H9 (cell line): ENCODE measurements at places on chromosomes 1 and 21.

DNA sequence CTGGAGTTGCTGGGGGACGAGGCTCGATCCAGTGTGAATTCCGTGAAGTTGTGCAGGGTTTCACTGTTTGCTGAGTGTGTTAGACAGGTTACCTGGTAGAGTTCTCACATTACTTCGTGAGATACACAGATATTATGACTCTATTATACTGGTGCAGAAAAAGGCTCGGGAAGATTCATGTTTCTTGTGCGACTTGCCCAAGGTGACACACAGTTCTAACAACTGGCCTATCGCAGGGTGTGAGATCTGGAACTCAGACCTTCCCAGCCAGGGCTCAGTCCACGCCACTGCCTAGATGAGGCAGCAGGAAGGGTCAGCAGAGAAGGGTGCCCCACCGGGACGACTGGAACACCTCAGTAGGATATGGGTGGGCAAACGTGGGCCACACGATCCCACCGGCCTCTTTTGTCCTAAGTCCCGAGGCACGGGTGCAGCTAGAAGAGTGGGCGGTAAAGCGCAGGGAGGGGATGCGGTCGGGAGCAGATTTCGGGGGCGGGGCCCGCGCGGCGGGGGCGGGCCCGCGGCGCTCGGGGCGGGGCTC lies 296 bp upstream of the RNPEP start:
- no peak for DNase-seq

DNA sequence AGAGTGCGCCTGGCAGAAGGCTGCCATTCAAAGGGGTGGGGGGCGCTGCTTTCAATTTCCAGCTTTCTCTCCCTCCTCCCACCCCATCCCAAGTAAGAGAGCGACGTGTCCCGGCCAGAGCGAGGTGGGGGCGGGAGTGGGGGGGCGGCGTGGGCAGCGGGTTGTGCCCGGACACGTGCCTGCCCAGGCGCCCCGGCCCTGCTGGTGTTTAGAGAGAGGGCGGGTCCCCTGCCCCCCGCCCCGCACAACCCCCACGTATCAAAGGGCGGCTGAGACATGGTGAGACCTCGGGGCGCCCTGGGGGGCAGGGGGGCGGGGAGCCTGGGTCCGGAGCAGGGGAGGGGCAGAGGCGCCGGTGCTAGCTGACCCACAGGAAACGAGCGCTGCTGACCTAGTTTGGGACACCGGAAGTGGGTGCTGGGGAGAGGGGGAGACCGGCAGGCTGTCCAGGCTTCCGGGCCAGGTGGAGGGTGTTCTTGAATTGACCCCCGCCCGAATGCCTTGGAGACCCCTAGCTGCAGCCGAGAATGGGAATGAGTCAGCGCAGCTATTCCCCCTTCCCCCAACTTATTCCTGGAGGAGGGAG lies 1.3 kb downstream of the ZBTB7B start:
- peak; percentile 76 for DNase-seq

GRCh38 chr1:212937034-212937433 lies 13.3 kb upstream of the VASH2 start:
- DNase-seq: no peak

GRCh38 chr1:48870596-48870995 lies 93.9 kb upstream of the BEND5 start:
- no peak for DNase-seq

DNA sequence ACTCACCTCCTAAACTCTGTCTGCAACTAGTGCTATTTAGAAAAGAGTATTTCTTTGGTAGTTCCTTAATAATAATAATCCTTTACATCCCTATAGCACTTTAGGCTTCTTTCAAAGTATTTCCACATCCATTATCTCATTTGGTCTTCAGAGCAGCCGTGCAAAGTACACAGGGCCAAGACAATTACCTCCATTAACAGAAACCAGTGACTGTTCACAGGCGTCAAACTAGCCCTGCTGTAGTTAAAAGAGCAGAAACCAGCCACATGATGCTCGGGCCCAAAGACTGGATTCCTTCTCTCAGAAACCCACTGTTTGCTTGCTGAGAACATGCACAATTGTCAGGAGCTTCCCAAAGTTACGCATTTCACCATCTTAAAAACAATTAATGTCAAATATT lies 396.0 kb upstream of the DAB1 start:
- DNase-seq: no peak

DNA sequence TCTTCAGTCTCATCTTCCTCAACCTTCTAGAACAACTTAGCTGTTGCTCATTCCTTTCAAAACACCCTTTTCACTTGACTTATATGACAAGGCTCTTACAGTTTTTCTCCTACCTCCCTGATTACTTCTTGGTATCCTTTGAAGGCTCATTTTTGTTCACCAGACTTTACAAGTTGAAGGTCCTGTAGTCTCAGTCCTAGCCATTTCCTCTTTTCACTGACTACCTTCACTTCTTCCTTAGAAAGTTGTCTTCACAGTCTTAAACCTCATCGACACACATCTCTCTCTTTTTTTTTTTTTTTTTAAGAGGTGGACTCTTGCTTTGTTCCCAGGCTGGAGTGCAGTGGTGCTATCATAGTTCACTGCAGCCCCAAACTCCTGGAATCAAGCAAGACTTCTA lies 6.6 kb upstream of the TP53BP2 start:
- DNase-seq: no peak

- DNase-seq: no peak
Measured at GRCh38 chr1:2999571-2999970, 21.7 kb upstream of the ACTRT2 start.

GRCh38 chr1:169348383-169349036 lies 19.1 kb downstream of the NME7 start:
- no peak for DNase-seq

DNA sequence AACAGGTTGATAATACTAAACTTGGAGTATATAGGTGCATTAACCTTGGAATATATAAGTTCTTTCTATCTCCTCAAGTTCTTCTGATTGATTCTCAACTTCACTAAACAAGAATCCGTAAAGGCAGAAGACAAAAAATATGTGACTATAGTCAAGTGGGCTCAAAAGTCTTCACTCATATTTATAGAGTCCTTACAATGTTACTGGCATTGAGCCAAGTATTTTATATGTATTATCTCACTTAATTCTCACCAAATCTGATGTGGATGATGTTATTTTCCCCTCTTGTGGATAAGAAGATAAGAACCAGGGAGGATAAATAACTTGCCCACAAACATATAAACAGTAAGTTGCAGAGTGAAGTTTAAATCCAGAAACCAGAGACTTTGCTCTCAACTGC lies 486.9 kb downstream of the LRRIQ3 start:
- DNase-seq: no peak

GRCh38 chr1:223264983-223265908 lies 98.7 kb downstream of the SUSD4 start:
- DNase-seq: no peak

- DNase-seq: no peak
Measured at GRCh38 chr1:48661726-48662463, 114.8 kb downstream of the BEND5 start.

DNA sequence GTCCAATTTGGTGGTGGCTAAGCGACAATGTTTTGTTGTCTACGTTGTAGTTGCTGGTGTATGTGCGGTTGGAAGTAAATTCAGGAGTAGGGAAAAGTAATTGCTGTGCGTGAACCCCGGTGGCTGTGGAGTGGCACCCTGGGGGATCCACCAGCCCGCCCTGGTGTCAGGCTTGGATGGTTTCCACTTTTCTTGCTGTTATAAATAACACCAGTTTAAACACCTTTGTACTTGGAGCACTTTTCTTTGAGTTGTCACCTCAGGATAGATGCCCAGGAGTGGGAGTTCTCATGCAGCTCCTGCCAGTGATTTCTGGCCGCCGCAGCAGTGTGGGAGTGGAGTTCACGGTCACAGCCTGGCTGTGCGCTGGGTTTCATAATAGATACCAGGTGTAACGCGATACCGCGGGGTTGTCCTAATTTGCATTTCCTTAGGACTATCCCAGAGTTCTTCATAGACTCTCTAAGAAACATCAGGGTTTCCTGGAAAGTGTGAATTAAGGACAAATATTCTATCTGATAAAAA lies 12.8 kb upstream of the TMEM200B start:
- no peak for DNase-seq

GRCh38 chr1:180343921-180344769 lies 114.1 kb downstream of the LHX4 start:
- DNase-seq: no peak

DNA sequence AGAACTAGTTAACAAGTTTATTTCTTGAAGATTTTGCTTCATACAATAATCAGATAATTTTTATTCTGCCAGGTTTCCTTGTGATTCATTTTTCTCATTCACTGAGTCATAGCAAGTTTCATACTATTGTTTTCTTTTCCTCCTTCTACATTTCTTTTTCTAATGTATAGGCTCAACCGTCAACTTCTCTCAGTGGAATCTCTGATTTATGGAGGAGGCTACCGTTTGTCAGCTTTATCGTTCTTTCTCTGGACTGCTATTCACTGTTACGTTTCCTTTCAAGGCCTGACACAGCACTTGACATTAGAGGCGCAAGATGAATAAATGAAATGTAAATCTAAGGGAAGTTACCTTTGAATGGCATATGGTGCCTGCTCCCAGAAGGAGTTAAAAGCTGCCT lies 284.3 kb upstream of the NR5A2 start:
- DNase-seq: no peak

- DNase-seq: no peak
Measured at GRCh38 chr1:111082421-111083203, 57.3 kb downstream of the DRAM2 start.

- DNase-seq: no peak
Measured at GRCh38 chr1:19430121-19431068, 54.9 kb downstream of the CAPZB start.

GRCh38 chr1:203701606-203702005 lies 63.4 kb upstream of the LAX1 start:
- DNase-seq: no peak

DNA sequence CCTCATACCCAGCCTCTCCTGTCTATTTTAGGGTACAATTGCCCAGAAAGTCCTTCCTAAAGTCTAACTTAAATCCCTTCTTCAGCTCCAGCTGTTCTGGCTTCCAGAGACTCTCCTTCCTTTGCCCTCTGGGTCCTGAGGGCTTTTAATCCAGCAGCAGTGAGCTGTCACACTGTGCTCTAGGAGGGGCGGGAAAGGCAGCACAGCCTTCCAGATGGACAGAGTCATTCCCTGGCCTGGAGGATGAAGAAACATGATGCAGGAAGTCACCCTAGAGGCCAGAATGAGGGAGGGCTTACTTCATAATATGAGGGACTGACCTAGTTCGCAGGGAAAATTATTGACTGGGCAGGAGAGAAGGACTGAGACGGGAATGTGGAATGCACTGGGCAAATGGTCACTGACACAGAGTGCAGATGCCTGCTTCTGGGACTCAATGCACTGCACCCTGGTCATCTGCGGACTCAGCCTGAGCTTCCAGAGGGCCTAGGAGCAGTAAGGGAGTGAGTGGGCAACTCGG lies 1.3 kb downstream of the SH2D2A start:
- DNase-seq: no peak

GRCh38 chr1:205354259-205355074 lies 2.3 kb downstream of the KLHDC8A start:
- DNase-seq: no peak

- no peak for DNase-seq
Measured at GRCh38 chr1:183267646-183268431, 81.8 kb downstream of the LAMC2 start.

DNA sequence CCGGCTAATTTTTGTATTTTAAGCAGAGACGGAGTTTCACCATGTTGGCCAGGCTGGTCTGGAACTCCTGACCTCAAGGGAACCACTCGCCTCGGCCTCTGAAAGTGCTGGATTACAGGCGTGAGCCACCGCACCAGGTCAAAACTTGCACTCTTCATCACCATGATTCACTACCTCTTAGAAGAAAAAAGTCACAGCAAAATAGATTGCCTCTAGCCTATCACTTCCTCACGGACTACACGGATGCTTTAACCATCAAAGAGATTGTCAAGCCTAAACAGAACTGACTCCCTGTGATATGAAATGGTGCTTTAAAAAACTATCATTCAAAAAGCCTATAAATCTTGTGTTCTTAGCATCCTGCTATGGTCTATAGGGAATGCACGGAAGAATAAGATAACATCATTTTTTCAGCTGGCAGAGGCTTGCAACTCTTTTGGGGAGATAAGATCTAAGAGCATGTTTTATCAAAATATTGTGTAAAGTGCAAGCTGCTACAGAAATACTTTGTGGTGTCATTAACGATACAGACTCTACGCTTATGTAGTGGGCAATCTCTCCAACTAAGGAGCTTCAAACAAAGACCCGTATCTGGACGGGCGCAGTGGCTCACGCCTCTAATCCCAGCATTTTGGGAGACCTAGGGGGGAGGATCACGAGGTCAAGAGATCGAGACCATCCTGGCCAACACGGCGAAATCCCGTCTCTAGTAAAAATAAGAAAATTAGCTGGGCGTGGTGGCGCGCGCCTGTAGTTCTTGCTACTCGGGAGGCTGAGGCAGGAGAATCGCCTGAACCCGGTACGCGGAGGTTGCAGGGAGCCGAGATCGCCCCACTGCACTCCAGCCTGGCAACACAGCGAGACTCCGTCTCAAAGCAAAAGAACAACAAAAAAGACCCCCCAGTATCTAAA lies 966 bp downstream of the TFB2M start:
- DNase-seq: no peak

DNA sequence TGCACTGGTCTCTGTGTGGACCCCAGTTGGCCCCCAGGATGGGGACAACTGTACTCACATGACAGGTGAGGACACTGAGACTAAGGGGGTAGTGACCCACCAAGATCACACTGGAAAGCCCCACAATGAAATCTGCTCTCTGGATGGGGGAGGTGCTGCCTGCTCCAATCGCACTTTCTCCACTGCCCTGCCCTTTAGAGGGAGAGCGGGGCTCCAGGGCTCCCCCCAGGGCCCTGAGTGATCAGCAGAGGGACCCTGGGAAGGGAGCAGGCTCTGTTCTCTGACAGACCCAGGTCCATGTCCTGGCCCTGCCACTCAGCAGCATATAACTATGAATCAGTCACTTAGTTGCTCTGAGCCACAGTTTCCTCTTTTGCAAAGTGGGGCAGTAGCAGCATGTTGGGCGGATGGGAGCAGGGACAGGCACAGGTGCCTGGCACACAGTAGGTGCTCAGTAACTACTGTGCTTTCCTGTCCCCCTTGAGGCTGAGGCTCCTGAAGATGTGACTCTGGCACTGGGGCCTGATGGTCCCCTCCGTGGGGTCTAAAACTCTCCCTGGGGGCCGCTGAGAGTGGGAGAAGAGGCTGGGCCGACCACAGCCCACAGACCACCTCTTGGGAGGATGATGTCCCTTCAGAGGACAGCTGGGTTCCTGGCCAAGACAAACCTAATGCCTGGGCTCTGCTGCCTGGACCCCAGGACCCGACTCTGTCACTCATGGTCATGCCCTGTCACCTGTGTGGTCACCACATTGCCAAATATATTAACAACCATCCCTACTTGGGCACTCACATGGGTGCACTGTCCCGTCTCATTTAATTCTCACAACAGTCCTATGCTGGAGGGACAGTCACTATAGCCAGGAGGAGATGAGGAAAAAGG lies 222.7 kb downstream of the PTPRU start:
- DNase-seq: no peak
